Right hindlimb (tissue), 1 donor: ENCODE measurements at places on chromosomes 5 and 9.

DNA sequence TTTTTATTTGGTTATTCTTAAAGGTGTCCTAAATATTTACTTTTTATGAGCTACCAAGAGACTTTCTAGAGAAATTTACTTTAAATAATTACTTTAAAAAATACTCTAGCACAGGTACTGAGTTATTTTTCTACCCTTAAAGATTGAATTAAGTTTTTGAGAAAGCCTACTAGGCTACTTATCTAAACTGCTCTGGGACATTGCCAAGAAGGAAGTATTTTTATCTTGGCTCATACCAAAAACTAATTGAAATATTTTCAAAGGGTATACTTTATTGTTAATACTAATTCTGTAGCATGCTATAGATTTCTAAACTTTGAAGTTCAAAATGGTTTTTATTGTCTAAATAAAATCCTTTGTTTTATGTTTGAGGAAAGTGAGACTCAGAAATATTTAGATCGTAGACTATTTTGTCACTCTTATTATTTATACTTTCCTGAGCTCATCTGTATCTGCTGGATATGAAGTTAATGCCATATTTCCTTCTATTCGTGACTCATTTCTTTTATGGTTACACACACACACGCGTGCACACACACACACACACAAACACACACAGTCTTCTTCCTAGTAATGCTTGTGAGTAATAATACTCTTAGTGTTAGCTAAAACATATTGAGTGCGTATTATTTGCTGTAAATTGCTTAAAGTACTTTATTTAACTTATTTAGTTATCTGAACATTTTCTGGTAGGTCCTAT, 89.5 kb downstream of the MAN2A1 start:
- no peak for DNase-seq

DNA sequence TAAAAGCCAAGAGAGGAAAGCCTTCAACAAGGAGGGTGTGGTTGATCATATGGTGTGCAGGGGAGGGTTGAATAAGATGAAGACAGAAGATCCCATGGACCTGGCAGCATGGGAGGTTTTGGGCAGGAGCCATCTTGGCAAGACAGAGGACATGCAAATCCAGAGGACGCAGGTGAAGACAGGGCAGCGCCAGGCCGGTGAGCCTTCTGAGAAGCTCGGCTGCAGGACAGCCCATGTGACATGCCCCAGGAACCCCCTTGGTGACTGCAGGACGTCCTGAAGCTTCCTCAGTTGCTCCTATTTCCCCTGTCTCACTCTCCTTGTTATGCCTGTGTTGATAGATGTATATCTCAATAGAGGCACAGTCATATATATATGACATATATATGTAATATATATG, 159.4 kb downstream of the GADD45G start:
- DNase-seq, result no peak

DNA sequence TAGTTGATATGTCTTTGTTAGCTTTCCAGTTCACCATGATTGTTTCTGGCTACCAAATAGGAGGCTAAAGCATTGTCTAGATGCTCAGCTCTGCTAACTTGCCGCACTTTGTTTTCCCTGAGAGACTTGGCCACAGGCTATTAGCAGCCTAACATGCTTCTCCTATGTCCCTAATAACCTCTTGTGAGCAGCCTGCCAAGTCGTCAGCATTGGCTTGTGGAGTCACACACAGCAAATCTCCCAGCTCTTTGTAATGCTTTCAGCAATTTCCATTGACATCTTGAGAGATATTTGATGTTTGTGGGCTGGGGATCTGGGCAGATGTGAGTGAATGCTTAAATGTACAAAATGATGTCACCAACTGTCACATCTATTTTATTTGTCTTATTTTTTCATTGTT, 346.9 kb downstream of the KDM4C start:
- DNase-seq, result no peak

DNA sequence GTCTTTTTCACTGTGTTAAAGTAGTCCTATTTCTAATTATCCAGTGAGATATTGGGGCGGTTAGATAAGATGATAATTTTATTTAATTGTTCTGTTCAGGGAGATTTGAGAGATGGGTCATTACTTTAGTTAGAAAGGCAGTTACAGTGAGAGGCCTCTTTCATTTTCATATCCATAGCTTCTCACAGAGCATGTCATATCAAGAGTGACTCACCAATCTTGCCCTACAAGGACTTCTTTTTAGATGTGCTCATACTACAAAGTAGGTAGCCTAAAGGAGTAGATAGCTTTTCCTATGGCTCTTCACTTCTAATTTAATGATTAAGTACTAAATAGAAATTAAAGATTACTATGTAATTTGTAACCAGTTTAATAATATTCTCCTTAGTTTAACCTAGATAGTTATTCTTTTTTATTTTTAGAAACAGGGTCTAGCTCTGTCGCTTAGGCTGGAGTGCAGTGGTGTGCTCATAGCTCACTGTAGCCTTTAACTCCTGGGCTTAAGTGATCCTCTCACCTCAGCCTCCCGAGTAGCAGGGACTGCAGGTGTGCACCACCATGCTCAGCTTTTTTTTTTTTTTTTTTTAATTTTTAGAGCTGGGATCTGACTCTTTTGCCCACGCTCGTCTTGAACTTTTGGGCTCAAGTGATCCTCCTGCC, 71.0 kb downstream of the FER start:
- DNase-seq, result no peak

DNA sequence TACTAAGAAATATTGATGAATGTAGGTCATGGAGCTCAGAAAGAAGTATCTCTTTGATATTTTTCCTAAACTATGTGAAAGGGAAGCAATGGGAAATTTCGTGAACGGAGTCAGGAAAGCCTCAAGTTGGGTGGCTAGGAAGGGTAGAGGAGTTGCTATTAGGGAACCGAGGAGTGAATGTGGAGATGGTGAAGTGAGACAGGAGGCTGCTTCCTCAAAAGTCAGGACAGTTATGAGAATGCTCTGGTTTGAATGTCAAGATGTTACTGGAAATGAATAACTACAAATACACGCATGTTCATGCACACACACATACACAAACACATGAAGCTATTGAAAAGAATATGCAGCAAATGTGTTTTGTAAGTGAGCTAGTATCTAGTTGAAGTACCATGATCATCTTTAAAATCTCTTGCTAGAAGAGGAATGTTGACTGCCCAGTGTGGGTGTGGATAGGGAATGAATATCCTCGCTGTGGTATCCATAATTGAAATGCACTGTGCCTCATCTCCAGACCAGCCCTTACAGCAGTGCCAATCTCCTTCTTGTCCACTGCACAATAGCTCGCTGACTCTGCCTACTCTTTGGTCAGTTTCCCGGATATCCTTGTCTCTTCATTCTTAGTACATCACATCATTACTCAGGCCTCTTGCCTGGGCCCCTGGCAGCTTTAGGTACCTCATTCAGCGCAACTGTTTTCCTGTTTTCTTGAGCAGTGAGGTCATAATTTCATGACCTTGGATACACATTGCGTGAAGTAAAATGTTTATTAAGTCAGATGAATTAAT, 21.9 kb upstream of the PDCD1LG2 start:
- no peak for DNase-seq

DNA sequence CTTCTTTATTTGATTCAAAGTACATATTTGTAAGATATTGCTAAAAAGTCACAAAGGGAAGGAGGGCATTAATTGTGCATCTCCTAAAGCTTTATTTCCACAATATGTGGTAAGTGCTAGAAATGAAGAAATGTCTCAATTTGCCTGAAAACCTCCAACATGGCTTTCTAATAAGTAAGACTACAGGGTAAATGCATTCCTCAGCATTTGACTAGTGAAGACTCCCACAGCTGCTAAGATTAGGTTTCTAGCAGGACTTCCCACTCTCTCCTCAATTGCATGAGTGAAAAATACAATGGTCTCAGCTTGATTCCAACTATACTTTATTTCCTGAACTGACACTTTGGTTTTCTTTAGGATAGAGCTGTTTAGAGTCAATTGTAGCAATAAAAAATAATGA, 162.1 kb downstream of the ELAVL2 start:
- no peak for DNase-seq

DNA sequence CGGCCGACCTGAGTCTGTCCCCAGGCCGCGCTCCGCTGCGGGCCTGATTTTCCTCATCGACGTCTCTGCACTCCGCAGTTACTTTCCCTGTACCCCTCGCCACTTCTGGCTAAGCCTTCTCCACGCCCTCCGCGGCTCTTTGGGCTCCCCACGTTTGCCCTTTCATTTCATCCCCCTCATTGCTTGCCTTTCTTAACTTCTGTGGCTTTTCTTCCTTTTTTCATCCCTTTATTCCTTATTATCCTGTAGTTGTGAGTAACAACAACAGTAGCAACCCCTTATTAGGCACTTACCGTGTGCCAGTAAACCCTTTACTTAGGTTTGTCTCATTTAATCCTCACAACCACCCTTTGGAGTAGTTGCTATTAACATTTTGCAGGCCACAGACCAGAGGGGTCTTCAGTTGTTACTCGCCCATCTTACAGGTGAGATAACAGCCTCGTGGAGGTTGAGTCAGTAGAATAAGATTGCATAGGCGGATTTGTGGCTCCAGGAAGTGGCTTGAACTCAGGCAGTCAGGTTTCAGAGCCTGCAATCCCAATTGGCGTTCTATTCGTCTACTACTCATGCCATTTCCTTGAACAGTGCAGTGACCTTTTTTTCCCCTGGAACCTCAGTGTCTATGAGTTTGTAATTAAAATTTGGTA, 724 bp downstream of the TCERG1 start:
- DNase-seq, result no peak

DNA sequence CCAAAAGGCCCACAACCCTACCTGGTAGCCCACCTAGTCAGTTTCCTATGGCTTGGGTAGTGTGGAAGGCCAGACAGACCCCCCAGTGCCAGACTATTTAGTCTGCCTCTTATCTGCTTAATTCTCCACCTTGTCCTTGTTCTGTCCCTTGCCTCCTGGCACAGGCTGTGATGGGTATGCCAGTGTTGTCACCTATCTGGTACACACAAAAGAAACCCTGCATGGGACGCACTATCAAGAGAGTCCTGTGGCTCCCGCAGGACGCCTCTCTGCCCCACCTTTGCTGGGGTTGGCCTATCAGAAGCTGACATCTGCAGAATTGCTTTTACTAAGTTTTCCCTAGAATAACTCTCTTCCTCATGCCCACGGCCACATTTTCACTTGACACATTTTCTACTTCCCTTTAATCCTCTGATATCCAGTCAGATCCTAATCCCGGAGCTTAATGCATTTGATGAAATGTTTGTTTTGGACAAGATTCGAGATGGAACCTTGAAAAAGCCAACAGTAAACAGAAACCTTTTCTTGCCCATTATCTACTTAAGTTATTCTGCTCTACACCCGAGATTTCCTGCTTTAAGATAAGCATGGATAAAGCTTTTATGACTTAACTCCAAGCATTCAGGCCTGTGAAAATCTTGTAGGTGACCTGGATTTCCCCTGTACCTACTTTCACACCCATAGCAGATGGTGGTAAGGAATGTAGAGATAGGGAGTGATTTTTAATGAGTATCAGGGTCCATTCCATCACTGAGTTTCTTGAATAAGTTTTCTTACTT, 468.5 kb downstream of the ZNF608 start:
- no peak for DNase-seq

DNA sequence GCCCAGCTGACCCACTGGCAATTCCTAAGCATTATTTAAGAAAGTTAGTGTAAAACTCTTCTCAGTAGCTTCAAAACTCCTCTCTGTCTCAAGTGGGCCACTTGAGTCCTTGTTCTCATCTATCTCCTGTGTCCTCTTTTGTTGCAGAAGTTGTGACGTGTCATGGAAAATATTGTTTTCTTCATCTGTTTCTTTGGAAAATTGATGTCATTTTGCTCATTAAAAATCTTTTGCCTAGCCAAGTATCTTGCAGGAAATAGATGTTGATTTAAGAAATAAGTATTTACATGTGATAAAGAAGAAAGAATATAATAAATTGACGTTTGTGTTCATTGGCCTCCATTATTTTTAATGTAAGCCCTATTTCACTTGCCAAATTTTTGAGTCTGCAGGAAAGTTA, 1158.4 kb upstream of the SEMA6A start:
- no peak for DNase-seq

- peak; percentile 81 for DNase-seq
Observed at GRCh38 chr9:121498150-121498486, 1.5 kb downstream of the GGTA1 start.

DNA sequence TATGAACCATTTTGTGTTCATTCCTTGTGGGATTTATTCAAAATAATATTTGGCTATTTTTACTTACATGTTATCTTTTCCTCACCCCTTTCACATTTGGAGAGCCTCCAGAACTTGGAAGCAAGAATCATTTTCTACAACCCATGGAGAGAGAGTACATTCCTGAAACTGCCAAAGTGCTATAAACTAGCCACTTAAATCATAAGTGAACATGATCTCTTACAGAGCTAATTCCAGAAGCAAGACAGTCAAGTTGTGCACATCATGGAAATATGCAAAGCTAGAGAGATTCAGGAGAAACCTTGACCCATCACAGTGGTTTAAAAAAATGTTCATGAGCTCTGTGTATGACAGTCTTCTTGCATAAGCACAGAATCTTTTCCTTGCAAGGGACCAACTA, 883.6 kb upstream of the C9orf72 start:
- DNase-seq, result no peak

GRCh38 chr5:114184006-114184405, 177.9 kb upstream of the KCNN2 start:
- no peak for DNase-seq

DNA sequence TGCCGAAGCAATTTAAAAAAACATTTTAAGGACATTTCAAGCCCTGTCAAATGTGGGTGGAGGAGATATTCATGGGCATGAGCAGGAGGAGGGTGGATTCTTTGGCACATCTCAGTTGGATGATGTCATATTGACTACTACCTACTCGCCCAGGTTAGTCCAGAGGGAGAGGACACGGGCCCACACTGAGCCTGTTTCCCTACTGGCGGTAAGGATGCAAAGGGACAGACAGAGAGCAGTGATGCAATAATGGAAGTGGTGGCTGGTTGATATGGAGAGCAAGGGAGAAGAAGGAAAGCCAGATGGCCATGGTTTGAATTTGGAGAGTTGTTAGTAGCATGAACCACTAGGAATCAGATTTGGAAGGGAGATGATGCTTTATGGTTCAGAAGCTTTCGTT, 34.1 kb upstream of the PDE8B start:
- DNase-seq, result no peak

GRCh38 chr5:124949862-124950261, 203.4 kb upstream of the ZNF608 start:
- DNase-seq, result no peak

DNA sequence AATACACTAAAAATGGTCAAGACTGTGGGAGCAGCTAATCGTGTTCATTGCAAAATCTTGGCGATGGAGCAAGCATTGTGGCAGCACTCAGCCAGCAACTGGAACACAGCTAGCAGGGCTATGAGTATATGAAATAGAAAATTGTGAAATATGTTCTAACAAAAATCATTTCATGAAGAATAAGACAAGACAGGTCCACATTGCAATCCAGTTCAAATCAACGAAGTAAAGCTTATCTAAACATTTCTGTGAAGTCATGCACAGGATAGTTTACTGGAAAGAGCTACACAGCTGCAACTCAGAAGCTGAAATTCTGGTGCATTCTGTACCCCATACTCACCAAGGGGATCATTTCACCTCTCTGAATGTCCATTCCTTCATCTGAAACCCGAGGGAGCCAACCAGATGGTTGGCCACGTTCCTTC, 5.3 kb upstream of the NFIL3 start:
- no peak for DNase-seq
